NK-92 treated with Interleukin-12 subunit alpha and Interleukin-12 subunit beta, amount 100 ng/mL, for 24 hours (cell line): ENCODE measurements at places on chromosomes 2 and 18.

- no peak for DNase-seq
Observed at GRCh38 chr2:44186810-44187209, 18.1 kb downstream of the PPM1B start.

DNA sequence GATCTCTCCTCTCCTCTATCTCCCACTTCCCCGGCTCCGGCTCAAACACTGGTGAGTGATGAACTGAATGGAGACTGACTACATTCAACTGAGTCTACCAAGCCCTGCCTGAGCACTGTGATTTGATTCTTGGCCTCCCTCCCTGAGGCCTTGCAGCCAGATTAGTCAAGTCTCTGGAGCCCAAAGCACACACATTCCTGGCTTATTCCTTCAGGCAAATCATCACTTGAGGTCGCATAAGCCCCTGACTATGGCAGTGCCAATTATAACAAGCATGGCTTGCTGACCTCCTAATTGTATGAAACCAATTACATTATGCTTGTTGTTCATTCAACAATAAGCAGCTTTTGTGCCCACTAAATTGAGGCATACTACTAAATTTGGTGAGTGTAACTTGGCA lies 34.6 kb downstream of the EFEMP1 start:
- DNase-seq: no peak

DNA sequence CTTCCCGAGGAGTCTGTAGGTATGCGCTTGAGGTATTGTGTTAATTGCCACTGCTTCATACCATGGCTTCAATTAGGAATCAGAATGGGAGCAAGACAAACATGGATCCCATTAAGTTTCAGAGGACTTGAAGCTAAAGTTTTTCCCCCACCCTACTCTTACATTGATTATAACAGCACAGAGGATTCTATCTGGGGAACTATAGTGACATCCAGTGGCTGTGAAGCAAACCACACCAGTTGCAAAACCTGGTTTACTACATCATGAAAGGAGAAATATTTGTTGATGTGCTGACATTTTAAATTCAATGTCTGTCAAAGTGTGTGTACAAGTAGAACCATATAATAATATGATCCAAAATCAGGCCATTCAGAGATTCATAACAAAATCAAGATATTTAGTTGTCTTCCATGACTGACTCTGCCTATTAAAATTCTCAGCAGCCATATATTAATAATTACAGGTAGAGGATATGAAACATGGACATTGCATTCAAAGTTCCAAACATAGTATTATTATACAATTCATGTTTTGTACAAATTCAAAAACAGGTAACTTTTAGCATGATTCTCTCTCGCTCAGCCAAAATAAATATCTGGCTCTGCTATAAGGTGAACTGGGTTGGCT lies 82.9 kb downstream of the GRB14 start:
- no peak for DNase-seq

- no peak for DNase-seq
Observed at GRCh38 chr2:240901986-240902614, 4.0 kb upstream of the CROCC2 start.

- no peak for DNase-seq
Observed at GRCh38 chr18:73613706-73614340, 533.8 kb downstream of the FBXO15 start.

DNA sequence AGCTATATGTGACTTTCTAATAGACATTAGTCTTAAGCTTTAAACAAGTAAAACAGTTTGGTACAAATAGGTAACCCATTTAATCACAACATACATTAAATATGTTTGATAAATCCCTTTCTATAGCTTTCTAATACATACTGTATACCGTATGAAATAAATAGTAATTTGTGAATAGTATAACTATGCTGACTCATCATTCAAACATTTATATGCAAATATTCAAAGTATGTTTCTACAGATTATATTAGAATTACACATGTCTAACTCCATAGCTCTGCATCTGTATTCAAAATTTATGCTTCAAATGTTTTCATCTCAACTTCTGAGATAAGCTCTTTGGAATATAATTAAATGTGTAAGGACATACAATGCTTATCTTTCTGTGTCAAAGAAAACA lies 142.7 kb upstream of the ZNF804A start:
- DNase-seq: no peak

- DNase-seq: no peak
Observed at GRCh38 chr2:51219468-51219867, 187.5 kb upstream of the NRXN1 start.

GRCh38 chr2:132581991-132582738 lies 87.8 kb downstream of the LYPD1 start:
- no peak for DNase-seq

DNA sequence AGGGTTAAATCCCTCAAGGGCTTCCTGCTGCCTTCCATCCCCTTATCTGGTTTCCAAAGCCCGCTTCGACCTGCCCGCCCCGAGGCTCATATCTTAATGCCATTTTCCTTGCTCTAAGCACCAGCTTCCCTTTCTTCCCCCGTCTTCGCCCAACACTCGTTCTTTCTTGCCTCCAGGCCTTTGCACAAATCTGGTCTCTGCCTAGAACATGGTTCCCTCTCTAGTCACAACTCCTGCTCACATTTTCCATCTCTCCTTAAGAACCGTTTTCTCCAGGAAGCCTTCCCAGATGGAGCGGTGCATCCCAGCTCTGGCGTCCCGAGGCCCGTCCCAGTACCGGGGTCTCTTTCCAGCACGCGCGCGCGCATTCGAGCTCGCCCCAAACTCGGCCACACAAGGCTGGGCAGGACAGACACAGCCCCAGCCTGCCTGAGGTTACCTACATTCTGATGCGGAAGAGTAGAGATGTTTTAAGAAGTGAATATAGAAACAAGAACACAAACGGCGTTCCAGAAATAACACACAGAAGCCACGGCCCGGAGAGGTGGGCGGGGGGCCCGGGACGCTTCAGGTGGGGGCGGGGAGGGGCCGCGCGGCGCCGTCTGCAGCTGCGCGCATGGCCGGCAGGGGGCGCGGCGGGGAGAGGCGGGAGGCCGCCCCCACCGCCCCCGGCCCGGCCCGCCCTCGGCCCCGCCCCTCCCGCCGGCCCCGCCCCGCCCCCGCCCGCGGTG lies at the start of gene DGKD:
Gene DGKD (plus strand): TSS at position 726 of the 731 bp plus-strand sequence. CDS start 25 bp downstream, outside the sequence.
- DNase-seq: peak; percentile 45

GRCh38 chr18:28065793-28066186 lies 111.1 kb downstream of the CDH2 start:
- DNase-seq: no peak

DNA sequence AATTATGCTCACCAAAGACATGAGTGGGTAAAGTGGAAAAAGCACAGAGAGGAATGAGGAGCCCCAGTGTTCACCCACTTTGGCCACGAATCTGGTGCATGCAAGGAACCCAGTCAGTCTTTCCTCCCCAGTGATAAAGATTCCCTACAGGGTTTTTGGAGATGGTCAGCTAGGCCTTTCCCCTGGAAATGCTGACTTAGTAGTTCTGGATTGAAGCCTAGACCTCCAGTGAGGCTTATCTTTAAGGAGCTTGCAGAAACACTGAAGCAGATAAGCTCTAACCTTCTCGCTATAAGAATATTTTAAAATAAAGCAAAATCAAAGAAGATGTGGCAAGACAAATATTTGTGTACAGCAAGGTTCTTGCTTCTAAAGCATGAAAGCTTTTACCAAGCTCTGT lies 178.3 kb upstream of the CCDC68 start:
- no peak for DNase-seq

GRCh38 chr2:162342841-162343240 lies 1.1 kb upstream of the GCA start:
- DNase-seq: no peak

GRCh38 chr2:157822993-157823392 lies 53.1 kb downstream of the ACVR1 start:
- no peak for DNase-seq

DNA sequence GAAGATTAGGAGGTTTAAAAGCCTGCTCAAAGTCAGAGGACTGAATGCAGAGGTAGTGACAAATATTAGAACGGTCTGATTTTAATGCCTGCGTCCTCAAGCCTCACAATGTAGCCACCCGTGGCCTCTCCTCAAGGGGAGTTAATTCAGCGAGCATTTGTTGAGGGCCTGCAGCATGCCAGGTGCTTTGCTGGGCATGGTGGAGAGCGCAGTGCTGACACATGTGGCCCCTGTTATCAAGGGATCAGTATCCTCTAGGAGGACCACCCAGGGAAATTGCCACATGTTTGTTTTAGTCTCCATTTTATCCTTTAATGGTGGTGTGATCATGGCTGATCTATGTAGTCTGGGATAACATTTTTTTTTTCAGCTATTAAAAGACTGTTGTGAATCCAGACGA lies 19.2 kb downstream of the PMAIP1 start:
- DNase-seq: no peak

DNA sequence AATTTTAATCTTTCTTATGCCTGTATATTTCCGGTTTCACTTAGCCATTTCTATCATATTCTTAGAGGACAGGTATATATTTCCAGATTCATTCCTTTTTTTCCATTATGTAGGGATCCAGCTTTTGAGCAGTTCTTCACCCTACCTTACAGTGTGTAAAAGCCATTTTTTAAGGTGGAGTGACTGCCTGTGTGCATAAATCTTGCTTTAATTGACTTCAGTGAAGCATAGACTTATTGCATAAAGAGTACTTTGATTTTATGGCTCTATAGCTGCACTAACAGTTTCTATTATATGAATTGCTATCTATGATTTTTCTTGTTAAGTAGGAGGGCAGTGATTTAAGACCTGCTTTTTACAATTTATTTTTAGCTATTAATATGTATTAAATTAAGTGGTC lies 132.6 kb downstream of the NYAP2 start:
- no peak for DNase-seq

- DNase-seq: no peak
Observed at GRCh38 chr18:9474108-9474982, 968 bp upstream of the RALBP1 start.

DNA sequence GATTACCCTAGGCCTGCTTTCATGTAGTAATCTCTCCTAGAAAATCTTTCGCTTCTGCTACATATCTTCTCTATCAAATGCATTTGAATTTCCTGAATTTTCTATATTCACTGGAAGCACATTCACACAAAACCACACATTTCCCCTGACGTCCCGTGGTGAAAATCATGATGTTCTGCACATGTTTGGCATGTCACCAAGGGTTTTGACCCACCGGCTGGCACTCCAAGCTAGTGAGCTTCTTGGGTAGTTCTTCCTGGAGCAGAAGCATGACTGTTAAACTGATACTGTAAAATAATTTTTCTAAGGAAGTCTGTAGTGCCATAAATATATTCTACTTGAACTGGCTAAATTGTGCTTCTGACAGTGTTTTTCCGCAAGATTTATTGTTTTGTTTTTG lies 510.1 kb upstream of the SLC8A1 start:
- no peak for DNase-seq

- DNase-seq: no peak
Observed at GRCh38 chr2:112239862-112240261, 15.0 kb downstream of the ZC3H8 start.

DNA sequence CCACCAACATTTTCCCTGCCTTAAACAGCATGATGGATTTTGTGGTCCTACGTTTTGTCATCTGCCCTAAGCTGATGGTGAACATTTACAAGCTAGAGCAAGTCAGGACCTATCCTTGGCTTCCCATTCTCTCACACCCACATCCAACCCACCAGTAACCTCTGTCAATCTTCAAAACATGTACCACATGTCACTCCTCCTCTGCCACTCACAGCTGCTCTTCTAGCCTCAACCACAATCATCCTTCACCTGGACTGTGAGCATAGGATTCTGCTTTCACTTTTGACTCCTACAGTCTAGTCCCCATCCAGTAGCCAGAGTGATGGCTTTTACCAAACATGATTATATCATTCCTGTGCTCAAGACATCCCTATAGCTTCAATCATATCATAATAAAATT lies 279.8 kb upstream of the DLGAP1 start:
- no peak for DNase-seq

GRCh38 chr2:208093128-208093527 lies 31.2 kb downstream of the CRYGD start:
- no peak for DNase-seq

DNA sequence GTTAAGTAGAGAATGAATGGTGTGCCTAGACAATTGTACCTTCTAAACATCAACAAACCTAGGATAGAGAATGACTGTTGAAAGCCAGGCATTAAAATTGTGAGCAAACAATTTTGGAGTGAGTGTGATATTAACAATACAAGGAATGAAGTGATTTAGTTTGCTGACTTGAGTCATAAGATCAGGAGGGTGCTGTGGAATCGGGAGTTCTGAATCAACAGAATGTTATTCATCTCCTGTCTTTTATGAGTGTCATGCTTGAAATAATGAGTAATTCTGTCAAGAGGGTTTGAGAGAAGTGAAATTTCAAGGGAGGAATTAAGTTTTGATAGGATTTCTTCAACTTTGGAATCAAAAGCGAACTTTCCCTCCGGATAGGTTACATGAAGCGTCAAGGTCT lies 214.4 kb upstream of the DSEL start:
- DNase-seq: no peak

- no peak for DNase-seq
Observed at GRCh38 chr2:211437396-211437795, 881.0 kb downstream of the CPS1 start.

- DNase-seq: no peak
Observed at GRCh38 chr2:217332866-217333265, 473.0 kb upstream of the TNP1 start.

DNA sequence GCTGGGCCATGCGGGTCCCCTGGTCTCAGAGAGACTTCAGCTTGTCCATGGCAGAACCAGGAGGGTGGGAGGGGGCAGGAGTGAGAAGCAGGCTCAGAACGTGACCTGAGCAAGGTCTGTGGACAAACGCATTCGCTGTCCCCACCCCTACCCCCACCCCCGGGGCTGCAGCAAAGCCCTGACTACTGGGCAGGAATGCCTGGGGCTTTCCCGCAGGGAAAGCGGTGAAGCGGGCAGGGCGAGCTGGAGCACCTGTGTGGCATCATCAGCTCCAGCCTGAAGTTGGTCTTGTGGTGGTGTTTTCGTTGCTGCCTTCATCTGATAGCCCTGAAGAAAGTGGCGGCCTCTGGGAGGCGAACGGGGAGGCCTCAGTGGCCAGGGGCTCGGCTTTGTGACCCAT lies 26.1 kb upstream of the ALKAL2 start:
- DNase-seq: no peak

- no peak for DNase-seq
Observed at GRCh38 chr2:33670392-33670937, 71.4 kb upstream of the FAM98A start.

DNA sequence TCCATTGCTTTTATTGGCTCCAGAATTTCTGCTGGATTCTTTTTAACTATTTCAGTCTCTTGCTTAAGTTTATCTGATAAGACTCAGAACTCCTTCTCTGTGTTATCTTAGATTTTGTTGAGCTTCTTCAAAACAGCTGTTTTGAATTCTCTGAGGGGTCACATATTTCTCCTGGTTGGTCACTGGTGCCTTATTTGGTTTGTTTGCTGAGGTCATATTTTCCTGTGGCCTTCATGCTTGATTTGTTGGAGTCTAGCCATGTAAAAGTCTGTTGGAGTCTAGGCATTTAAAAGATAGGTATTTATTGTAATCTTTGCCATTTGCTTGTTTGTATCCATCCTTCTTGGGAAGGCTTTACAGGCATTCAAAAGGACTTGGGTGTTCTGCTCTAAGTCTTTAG lies 398.7 kb downstream of the DSEL start:
- DNase-seq: no peak

DNA sequence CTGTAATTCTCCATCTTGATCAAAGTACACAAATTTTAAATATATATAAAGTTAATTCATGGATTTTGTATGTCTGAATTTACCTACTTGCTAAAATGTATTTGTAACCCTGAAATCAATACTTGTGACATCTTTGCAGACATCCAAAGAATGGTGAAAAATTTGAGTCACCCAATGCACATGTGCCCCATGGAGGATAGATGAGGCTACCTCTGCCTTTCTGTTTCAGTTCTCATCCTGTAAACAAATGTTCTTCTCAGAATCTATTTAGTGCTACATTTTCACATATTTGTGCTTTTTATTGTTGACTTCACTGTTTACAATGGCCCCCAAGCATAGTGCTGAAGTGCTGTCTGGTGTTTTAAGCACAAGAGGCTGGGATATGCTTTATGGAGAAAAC lies 171.5 kb downstream of the LRATD1 start:
- DNase-seq: no peak
